ENCODE measurements at places on chromosomes 16 and 17. TPM values are rescaled to one million over a fixed set of nuclear protein-coding genes. Genes with fewer than 3 reads are reported as not detected.

- DNase-seq = peak; percentile 78
These were observed 1.5 kb downstream of the HOXB4 start for GRCh38 chr17:48576479-48577309.

- peak; percentile 34 for DNase-seq
These were observed 27.8 kb upstream of the GHDC start for GRCh38 chr17:42221886-42222745.

- no peak for DNase-seq
These were observed 97.7 kb downstream of the CBLN1 start for GRCh38 chr16:49183911-49184310.

Gene SEC14L5
- 0.23 TPM for polyA plus RNA-seq

Gene ARHGAP44
- 0.76 TPM for polyA plus RNA-seq

Gene IL17C
- polyA plus RNA-seq = not detected

DNA sequence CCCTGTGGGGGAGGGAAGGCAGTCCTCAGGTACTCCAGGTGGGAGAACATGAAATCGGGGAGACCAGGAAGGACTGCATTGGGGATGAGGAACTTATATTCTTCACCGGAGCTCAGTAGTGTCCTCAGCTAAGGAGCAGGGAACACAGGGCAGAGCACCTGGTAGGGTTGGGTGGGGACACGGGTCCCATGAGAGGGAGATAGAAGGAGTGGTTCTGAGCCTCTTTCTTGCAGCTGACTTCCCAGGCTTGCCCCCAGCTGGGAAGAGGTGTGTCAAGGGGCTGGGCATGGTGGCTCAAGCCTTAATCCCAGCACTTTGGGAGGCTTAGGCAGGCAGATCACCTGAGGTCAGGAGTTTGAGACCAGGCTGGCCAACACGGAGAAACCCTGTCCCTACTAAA is 2.1 kb downstream of the FHOD1 start:
- peak; percentile 67 for DNase-seq

DNA sequence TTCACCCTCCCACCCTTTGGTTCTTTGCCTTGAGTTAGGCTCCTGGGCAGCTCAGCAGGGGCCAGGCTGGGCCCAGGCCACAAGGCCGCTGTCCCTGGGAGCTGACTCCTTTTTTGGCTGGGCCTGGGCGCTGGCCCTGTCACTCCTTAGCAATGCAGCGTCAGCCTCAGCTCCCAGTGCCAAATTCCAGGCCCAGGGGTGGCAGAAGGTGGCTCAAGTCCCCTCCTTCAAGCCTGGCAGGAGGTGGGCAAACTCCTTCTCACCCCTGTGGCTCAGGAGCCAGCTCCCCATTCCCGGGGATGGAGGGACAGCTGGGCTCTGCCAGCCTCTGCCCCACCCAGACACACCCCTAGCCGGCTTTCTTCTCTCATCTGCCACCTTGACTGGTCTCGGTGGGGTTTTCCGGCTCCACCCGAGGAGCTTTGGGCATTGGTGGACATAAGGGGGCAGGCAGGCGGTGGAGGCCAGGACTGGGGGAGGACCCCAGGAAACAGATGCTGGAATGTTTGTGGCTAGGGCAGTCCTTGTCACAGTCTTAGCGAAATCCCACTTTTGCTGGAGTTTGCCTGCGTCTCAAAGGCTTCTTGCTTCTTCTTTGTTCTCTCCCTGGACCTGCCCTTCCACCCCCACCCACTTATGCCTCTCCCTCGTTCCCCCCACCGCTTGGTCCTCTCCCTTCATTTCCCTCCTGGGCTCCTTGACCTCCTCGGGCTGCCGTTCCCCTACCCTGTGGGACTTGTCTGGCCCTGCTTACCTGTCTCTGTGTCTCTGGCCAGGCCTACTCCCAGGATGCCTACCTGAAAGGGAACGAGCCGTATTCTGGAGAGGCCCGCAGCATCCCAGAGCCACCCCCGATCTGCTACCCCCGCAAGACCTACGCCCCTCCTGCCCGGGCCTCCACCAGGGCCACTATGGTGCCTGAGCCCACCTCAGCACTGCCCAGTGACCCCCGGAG is 37.4 kb downstream of the ARHGAP23 start:
- DNase-seq = peak; percentile 94

GRCh38 chr16:30927789-30928378 is 4.5 kb downstream of the FBXL19 start:
- peak; percentile 69 for DNase-seq

DNA sequence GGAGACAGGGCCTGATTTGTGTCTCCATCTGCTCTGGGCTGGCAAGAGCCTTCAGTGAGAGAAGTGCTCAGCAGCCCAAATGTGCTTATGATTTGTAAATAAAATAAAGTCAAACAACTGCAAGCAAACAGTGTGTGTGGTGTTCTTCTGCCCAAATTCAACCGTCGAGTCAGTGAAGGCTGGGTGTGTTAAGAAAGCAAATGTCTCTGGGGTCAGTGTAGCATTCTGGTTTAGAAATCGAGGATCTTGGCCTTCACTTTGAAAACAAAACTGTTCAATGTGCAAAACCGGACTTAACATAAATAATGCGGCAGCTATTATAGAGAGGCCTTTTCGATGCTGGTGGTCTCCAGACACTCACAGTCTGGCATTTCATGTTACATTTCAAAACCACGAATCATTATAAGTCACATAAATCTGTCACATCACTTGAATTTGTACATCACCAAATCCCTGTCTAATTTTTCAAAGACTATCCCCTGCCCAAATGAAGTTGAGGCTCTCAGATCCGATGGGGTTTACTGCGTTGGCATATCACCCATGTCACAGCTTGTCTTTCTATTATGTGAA is 158.6 kb upstream of the MYOCD start:
- DNase-seq = no peak

- peak; percentile 36 for DNase-seq
These were observed 11.8 kb upstream of the SECTM1 start for GRCh38 chr17:82345151-82345976.

DNA sequence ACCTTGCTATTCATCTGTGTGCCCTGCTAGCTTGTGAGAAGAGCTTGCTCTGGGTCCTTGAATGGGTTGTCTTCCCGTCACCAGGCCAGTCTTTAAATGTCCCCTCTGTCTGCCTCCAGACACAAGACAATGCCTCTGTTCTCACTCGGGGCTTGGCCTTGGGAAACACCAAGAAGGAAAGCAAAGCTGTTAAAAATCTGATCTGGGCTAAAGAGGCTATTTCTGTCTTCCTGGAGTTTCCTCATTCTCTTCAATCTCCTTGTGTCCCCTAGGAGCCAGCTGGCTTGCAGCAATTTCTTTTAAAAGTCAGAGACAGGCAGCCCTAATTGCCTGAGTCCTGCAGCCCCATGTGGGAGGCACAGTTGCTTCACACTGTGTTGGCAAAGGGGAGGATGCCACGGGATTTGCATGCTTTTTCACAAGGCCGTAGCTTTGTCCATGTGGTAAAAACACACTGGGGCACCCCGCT is 2.5 kb downstream of the DNAI2 start:
- DNase-seq = peak; percentile 47

GRCh38 chr17:81948635-81949378 is 1.8 kb upstream of the MYADML2 start:
- DNase-seq = no peak

GRCh38 chr16:86986809-86987487 is 330.2 kb downstream of the C16orf95 start:
- no peak for DNase-seq

All from psoas muscle (tissue), 8 donors.